Right renal pelvis (tissue), 4 donors: ENCODE measurements at places on chromosomes 5 and 9.

- no peak for DNase-seq
Measured at GRCh38 chr5:150227036-150227435, 37.2 kb downstream of the SLC6A7 start.

DNA sequence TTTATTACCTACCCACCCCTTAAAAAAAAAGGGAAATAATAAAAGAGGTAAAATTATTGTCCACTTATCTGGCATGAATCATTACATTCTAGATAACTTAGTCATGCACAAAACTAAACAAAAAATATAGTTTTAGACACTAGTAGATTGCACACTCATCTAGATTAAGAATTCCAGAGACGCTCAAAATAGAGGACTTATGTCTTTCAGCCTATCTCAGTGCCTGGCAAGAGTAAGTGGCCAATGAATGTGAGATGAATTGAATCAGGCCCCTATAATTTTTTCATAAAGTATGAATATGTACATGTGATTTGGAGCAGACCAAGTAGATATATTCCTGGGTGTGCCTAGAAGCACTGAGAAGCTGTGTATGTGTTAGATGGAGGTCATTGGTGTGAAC is 2.0 kb upstream of the RXFP3 start:
- no peak for DNase-seq

GRCh38 chr9:133733796-133734533 is 4.2 kb downstream of the SARDH start:
- DNase-seq: no peak

GRCh38 chr5:4050203-4050602 is 454.6 kb downstream of the IRX1 start:
- DNase-seq: no peak

GRCh38 chr9:134811079-134811672 is 69.4 kb upstream of the FCN2 start:
- DNase-seq: no peak

DNA sequence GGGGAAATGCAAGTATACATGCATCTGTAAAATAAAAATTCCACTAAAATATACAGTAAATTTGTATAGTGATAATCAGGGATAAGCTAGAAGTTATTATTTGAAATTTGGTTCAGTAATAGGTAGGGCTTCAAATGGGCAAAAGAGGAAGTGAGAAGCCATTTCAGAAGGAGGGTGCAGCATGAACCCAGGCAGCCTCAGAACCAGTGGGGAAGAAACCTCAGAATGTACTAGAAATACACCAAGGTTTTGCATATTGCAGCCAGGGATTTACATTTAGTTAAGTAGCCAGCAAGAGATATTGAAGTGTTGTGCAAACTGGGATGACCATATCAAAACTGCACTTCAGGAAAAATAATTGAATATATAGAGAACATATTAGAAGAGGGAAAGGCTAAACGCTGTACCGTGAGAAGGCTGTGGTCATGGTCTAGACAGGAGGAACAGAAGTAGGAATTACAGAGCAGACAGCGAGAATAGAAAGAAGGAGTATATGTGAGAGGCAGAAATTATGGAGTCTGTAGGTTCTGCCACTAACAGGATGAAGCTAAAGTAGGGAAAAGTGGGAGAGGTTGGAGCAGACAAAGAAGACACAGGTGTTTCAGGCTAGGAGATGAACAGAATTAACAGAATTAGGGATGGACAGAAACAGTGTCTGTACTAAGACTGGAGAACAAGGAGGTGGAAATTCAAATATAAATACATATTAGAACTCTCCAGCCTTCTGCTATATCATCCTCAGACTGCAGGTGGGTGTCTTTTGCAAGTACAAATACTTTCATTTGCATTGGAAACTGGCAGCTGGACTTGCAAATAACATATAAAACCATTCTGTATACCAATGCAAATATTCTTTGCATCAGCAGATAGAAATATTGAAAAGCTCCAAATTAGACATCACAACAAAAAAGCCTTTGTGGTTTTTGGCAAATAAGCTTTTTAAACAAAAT is 335.6 kb downstream of the ZNF608 start:
- no peak for DNase-seq

DNA sequence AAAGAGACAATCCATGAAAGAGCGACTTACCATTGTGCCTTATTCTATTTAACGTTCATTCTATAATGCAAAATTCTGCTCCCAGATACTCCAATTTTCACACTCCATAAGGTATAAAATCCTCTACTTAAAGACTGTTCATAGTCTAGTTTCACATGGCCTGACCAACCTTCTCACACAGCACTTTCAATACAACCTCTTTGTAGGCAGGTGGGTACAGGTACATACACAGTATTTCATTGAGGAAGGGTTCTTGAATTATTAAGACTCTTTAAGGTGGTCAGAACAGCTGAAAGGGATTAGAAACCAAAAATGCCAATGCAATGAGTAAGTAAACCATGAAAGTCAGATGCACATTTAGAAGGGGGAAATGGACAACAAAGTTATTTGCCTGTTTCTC is 352.0 kb downstream of the PARP8 start:
- DNase-seq: no peak

DNA sequence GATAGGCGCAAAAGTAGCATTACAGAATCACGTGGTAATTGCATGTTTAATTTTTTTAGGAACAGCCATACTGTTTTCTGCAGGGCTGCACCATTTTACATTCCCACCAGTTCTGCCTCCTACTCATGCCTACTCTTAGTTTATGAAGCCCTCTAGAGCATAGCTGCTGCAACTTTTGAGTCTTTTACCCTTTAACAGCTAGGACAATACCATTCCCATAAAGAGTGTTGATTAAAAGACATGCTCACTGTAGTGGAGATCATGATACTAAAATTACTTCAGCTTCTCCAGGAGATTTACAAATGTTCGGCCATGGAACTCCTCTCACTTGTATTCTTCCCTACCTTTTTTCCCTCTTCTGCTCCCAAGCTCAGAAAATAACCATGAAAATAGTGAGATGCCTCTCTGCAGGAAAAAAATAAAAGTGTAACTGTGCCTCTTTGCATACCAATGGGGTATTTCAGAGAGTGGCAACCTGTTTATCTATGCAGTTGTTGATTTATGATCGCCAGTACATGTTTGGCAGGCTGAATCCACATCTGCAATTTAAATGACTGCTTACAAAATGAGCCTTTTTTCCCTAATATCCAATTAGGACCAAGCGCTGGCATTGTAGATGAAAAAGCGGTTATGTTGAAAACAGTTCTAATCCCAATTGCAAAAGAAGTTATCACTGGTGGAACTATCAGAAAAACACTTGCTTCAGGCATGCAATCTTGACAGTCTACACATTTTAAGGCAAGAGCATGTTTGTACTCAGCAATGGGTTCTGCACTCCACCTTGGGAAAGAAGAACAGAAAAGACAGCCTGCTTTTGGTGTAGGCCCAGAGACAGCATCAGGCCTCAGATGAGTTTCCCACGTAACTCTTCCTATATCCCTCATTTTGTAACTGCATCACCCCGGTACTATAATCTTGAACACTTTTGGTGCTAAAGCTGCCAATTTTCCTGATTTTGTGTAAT is 131.1 kb downstream of the ADAMTSL1 start:
- DNase-seq: no peak

DNA sequence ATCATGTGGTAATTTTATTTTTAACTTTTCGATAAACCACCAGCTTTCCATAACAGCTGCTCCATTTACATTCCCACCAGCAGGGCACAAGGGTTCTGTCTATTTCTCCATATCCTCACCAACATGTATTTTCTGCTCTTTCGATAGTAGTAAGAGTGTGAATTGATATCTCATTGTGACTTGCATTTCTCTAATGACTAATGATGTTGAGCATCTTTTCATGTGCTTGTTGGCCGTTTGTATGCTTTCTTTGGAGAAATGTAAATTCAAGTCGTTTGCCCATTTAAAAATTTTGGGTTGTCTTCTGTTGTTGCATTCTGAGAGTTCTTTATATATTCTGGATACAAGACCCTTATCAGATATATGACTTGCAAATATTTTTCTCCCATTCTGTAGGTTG is 45.9 kb downstream of the PSD2 start:
- DNase-seq: no peak

DNA sequence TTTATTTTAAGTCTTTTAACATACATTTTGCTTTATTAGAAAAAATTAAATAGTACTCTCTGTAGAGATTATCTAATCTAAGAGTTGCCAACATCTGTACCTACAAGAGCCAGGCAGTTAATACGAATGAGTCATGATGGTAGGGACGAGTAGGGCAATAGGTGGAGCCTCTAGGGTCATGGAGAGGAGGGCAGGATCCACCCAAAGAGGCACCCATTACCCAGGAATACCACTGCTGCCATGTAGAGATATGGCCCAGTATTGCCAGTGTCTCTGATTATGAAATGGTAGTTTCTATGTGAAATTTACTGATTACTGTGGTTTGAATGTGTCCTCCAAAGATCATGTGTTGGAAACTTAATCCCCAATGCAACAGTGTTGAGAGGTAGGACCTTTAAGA is 170.4 kb downstream of the PIK3R1 start:
- DNase-seq: no peak

- no peak for DNase-seq
Measured at GRCh38 chr5:74310997-74311930, 329.3 kb downstream of the ENC1 start.

DNA sequence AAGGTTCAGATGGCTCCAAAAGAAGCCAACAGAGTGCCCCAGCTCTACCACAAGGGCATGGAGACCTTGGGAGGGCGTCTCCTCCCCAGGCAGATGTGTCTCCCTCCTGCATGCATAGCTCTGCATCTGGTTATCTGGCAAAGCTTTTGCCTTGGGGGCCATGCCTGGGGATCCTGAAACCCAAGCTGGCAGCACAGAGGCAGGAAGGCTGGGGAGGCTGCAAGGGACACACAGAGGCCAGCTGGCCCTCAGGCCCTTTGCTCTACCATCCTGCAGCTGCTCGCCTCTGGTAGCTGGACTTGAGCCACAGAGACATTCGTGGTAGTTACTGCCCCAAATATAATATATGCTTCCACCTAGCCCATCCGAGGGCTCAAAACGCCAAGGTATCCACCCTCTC is 3.9 kb downstream of the SEPTIN8 start:
- no peak for DNase-seq

- no peak for DNase-seq
Measured at GRCh38 chr5:39370555-39371366, 6.5 kb upstream of the C9 start.

DNA sequence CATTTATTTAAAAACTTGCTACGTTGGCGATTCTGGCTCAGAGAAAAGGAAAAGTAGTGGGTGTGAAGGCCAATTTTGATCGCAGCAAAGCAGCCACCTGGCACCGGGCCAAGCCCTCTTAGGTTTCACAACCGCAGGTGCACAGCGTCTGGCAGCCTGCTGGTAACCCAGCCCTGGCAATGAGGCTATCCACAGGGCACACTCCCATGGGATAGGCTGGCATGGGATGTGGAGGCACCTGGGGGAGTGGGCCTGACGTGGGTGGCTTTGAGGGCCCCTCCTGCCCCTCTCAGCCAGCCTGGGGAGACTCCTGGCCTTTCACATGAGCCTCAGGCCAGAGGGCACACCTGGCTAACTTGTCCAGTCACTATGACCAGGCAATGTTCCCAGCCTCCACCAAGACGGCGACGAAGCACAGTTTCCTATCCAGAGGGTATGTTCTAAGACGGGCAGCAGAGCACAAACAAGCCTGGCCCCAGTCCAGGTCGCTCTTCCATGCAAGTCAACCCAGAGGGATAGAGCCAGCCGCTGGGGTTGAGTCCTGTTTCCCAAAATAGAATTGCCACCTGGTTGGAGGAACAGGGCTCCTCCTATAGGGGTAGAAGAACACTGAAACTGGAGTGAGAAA is 19.0 kb downstream of the CMBL start:
- DNase-seq: peak; percentile 70

- DNase-seq: no peak
Measured at GRCh38 chr9:16656432-16657169, 213.9 kb downstream of the BNC2 start.

DNA sequence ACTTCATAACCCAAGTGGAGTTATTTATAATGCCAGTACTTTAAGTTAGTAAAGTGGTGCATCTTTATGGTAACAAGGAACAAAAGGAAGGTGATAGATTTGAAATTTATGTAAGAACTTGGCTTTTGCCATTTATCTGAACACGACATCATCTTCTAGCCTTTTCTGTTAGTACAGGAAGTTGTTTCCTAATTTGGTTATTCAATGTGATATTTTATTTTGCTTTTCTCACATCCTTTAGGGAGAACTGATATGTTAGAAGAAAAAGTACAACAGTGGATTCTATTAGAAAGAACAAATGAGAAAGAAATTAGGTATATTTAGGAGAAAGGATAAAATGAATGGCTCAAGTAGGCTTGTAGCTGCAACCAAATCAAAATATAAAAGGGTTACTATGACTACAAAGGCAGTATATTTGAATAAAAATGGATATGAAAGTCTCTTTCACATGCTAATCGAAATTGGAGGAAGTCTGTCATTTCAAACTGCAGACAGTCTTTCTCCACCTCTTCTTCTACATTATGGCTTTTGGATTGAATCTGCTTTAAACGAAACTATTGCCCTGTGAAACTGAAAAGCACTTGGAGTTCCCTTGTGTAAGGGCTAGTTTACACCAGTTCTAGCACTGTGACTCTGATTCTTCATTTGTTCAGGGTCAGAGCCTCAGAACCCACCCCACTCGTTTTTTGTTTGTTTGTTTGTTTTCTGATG is 18.5 kb upstream of the SLC24A2 start:
- no peak for DNase-seq

DNA sequence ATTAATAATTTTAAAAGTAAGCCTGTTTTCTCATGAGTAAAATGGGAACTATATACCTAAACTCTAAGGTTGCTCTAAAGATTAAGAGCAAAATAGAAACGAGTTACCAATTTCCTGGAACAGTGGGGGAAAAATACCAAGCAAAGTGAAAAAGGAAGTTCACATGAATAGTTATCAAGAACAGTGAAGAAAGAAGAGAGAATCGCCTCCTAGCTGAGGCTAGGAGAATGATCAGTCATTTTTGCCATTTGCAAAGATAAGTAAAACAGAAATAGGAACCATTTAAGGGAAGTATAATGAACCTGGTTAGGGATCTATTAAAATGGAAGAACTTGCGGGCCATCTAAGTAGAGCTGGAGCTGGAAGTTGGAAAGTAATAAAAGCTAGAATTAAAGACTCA is 50.7 kb downstream of the P4HA2 start:
- DNase-seq: no peak

DNA sequence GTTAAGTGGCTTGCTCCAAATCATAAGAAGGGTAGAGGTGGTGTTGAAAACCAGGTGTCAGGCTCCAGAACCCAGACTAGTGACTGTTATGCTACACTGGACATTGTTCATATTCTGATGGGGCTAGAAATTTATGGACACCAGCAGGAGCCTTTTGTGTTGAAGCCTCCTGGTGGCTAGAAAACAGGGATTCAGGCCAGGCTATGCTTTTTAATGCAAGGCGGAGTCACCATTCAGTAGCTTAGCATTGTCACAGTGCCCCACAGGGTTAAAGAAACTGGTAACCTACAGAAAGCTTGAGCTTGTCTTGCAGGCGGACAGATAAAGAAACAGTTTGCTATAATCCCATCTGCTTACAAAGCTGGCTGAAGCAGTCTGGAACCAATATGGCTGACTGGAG is 23.0 kb upstream of the GOLM1 start:
- no peak for DNase-seq
